ENCODE measurements at places on chromosomes 2 and 18.

DNA sequence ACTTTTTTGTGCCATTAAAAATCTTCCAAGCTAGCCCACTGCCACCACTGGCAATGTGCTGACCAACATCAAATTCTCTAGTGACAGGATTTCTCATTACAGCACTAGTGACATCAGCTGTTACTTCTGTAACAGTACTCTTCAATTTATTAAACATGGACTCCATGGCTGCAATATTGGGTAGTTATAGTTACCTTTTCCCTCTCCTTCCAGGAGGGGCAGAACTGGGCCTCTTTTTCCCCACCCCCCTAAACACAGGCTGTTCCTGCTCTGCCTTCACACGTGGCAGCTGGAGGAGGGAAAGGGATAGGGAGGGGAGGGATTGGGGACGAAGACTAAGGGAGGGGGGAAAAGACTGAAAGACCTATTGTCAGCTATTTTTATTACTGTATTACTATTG is 38.1 kb downstream of the TRAK2 start:
- DNase-seq = no peak

DNA sequence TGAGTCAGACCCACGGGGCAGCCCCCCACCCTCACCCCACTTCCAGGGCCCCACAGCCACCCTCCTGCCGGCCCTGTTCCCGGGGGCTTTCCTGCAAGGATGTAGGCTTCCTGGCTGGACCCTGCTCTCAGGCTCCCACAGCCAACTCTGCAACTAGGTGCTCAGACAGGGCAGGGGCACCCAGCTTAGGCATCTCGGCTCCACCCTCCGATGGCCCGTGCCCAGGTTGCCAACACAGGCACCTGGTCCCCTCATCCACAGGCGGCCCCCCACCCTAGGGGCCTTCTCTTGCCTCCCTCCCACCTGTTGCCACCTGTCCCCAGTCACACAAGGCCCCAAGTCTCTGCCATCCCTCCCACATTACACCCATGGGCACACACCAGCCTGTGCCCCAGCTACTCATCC is 34.6 kb downstream of the HS6ST1 start:
- DNase-seq = no peak

DNA sequence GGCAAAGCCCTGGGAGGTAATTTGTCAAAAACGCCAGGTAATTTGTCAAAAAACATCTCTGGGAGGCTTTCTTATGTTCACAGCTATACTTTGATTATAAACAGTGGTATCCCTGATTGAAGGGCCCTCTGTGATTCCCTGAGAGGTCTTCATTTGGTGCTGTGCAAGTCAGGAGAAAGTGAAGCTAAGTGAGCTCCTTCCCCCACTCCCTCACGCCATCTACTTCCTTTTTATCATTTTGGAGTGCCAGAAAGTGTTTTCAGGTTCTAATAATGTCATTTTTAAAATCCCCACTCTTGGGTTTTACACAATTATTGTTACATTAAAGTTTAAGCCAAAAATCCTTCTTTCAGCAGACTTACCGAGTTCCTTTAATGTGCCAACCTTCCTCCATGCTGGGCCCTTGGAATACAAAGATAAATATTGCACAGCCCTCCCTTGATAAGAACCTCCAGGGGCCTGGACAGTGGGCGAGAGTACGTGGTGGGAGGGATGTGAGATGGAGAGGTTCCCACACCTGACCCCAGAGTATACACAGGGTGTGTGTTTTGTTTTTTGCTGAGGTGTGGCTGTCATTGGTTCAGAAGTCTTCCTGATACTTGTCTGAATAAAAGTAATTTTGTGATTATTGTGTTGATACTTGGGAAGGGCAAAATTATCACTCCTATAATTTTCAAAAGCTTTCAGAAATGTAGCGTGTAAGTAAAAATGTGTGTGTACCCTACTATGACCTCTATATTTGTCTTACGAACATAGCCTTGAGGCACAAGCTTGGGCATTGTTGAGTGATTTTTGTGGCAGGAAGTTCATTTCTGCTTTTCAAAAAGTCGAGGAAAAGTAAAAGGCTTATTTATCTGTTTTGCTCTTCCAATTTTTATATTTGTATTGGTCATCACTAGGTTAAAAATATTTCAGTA is 8.2 kb downstream of the MAPRE2 start:
- no peak for DNase-seq

DNA sequence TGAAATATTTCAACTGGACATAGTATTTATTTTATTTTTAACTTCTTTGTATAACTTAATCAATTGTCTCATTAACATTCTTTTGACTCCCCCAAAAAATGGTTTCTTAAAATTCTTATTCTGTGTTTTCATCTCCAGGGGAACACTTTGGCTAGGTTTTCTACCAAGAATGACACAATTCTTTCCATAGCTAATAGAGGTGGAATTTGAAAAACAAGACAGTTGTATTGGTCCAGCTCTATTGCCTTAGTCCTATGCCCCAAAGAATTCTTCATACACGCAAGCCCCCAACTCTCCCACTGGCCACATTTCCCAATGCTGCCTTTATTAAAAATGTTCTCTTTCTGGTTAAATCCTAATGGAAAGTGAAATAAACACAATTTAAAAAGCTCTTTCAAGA is 104.7 kb upstream of the PKDCC start:
- no peak for DNase-seq

DNA sequence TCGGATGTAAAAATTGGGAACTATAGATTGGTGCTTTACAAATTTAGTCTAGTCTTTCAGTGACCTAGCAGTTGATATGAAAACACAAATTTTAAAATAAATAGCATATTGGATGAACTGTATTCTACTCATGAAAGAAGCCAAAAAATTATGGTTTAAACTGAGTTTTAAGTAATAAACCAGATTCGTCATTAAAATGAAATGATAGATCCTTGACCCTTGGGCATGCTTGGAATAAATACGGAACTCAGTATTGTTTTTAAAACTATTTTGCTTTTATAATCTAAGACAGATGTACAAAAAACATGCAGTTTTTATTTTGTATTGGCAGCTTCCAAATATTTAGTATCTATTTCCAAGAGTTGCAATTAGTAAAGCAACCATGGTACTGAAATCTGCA is 34.6 kb upstream of the TBR1 start:
- no peak for DNase-seq

GRCh38 chr2:40653829-40654228 is 201.9 kb upstream of the SLC8A1 start:
- no peak for DNase-seq

DNA sequence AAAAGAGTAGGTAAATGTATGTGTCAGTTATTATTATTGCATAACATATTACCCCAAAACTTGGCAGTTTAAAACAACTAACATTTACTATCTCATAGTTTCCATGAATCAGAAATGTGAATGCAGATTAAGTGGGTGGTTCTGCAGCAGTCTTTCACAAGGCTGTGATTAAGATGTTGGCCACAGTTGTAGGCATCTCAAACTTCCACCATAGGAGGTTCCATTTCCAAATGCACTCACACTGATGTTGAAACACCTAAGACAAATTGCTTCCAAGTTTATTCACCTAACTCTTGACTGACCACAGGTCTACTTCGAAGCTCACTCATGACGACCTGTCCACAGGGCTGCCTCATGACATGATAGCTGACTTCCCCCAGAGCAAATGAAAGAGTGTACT is 360.8 kb downstream of the GRB14 start:
- no peak for DNase-seq

DNA sequence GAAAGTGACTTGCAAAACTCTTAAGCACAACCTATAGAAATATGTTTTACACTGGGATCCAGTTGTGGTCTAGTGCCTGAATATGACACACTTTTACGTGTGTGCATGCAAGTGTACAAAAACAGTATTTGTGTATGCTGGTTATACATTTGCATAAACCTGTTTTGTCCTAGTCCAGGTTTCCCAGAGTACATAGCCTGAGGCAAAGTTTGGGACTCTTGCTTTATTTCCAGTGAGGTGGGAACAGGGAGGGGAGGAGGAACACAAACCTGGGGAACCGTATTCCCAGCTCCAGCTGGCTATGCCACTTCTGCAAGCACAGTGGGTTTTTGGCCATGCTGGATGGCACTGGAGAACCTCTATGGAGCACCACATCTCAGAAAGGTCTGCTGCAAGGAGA is 481.1 kb upstream of the HS6ST1 start:
- DNase-seq = peak; percentile 23

- no peak for DNase-seq
These were observed 450.8 kb downstream of the EIPR1 start for GRCh38 chr2:2926858-2927175.

DNA sequence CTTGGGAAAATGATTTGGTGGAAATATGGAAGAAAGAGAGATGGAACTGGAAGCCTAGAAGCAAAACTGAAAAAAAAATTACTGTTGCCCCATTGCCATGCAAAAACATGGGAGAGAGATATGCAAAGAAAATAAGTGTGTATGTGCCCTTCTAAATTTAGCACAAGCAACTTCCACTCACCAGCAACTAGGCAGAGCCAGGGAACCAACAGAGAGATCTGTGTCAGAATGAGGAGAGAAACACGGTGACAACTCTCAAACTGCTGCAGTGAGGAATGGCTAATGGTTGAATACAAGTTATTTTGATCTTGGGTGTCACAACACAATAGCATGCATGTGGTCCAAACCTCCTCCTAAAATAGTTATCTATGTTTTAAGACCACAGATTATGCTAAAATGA is 10.9 kb downstream of the DSC2 start:
- DNase-seq = no peak

DNA sequence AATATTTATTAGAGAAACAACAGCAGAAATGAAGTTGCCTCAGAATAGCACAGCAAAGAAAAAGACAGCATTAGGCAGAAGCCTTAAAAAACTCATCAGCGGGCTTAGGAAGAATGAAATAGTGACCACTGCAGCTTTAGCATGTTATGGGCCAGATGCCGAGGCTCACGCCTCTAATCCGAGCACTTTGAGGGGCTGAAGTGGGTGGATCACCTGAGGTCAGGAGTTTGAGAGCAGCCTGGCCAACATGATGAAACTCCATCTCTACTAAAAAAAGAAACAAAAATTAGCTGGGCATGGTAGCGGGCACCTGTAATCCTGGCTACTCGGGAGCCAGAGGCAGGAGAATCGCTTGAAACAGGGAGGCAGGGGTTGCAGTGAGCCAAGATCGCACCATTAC is 32.4 kb downstream of the AP1S3 start:
- DNase-seq = no peak

GRCh38 chr18:10499230-10499629 is 26.6 kb upstream of the NAPG start:
- DNase-seq = no peak

- no peak for DNase-seq
These were observed 135.3 kb downstream of the ZNF236 start for GRCh38 chr18:76957384-76958355.

GRCh38 chr18:75678627-75679026 is 251.1 kb upstream of the SMIM21 start:
- no peak for DNase-seq

DNA sequence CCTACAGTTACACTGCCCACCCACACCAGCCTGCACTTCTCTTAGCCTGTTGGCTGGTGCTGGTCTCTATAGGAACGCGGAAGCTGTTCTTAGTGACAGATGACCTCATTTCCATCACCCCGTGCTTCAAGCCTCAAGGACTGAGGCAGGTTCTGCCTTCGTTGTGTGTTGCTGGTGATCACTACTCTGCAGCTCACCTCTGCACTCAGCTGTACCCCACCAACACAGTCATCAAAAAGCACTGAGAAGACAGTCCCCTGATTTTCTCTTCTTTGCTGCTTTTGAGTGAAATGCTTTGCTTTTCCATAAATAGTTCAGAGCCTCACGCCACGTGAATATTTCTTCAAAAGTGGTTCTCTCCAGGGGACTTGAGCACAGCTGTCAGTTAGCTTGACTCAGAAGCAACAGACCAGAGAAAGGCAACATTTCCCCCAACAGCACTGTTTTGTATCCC is 225.7 kb upstream of the CCDC150 start:
- no peak for DNase-seq

- no peak for DNase-seq
These were observed 48.0 kb downstream of the ARHGAP15 start for GRCh38 chr2:143177096-143177786.

DNA sequence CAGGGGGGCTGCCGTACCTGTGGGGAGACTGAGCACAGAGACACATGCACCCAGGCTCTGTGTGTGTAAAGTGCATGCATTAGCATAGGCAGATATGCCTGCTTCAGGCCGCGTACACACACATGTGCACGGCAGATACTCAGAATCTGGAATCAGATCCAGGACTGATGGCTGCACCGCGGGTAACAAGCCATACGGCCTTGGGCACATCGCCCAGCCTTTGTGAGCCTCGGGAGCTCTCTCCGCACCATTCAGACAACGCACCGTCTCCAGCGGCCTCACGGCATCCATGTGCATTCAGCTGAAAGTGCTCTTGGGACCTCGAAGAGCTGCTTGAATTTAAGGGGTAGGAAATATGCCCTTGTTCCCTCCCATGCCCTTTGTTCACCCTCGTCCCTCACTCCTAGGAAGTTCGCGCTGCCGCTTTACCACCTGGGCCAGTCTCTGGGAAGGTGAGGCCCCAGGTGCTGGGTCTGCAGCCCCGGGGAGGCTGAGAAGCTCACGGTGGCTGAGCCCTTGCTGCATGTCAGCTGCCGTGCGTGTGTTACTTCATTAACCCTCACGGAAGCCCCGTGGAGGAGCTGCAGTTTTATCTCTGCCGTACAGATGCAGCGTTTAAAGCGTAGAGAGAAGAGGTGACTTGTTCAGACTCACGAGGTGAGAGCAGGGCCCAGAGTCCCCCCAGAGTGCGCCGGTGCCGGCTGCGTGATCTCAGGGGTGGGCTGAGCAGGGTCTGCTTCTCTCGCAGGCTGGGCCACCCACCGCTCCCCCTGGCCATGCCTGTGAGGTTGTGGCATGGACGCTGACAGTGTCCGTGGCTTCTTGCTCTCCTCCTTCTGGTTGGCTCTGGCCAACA is 377.7 kb upstream of the MYT1L start:
- no peak for DNase-seq

- DNase-seq = no peak
These were observed 193.2 kb downstream of the NDUFA10 start for GRCh38 chr2:239831861-239832489.

GRCh38 chr2:30105556-30105955 is 41.3 kb upstream of the YPEL5 start:
- no peak for DNase-seq

- DNase-seq = no peak
These were observed 11.2 kb downstream of the GAREM2 start for GRCh38 chr2:26184121-26184520.

DNA sequence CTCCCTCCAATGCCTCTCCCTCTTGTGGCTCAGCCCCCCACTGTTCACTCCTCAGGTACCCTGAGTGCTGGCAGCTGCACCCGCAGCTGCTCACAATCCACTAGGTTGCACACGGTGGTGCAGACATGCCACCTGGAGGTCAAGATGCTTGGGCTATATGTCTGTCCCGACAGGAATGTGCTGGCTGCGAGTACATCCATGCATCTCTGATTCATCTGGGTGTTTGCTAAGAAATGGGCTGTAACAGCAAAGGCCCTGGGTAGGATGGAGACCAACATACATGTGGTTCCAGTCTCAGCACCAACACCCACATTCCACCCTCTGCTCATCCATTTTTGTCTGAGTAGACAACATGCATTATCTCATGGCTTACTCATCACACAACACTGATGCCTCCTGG is 31.3 kb downstream of the ANKMY1 start:
- no peak for DNase-seq

DNA sequence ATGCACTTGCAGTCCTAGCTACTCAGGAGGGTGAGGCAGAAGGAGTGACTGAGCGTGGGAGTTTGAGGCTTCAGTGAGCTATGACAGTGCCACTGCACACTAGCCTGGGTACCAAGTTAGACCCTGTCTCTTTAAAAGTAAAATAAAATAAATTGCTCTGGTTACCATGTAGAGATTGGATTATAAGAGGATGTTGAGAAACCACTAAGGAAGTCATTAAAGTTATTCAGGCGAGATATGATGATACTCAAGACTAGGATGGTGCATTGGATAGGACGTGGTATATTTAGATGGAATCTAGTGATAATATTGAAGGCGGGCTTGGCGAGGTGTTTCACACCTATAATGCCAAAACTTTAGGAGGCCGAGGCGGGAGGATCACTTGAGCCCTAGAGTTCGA is 50.6 kb downstream of the BMPR2 start:
- DNase-seq = no peak

Data from ecto neural progenitor cell (in vitro differentiated cells).